ENCODE measurements at places on chromosomes 12 and 14. TPM values are rescaled to one million over a fixed set of nuclear protein-coding genes. Genes with fewer than 3 reads are reported as not detected.

DNA sequence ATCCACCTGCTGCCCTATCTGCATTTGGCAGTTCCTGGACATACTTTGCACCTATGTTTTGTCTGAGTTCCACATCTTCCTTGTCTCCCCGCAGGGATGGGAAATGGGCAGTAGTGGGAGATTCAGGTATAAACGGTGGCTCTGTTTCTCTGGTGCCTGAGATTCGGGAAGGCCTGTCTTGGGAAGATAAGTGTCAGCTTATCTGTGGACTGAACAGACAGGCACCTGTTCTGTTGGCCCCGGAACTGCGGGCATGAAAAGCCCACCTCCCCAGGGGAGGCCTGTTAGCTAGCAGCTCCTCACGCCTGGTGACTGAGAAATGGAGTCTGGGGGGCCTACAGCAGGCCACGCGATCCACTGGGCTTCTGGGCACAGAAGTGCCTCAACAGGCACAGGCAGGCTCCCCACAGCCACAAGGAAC, 5.8 kb downstream of the PHB2 start:
- H3K36me3 ChIP-seq, result peaks cover 42% of the 10 kb centered on the region
- no peak for DNase-seq
- peaks cover 51% of the 10 kb centered on the region for H3K4me1 ChIP-seq
- peak overlapping the region; percentile 46 for H3K4me3 ChIP-seq
- no peaks in the 10 kb centered on the region for H3K27me3 ChIP-seq

GRCh38 chr12:44143175-44143574, 307.3 kb downstream of the TMEM117 start:
- H3K27ac ChIP-seq, result no peak overlapping the region
- H3K36me3 ChIP-seq, result no peaks in the 10 kb centered on the region
- H3K4me1 ChIP-seq, result no peaks in the 10 kb centered on the region
- H3K27me3 ChIP-seq, result no peaks in the 10 kb centered on the region
- no peak overlapping the region for H3K4me3 ChIP-seq
- no peak for DNase-seq

DNA sequence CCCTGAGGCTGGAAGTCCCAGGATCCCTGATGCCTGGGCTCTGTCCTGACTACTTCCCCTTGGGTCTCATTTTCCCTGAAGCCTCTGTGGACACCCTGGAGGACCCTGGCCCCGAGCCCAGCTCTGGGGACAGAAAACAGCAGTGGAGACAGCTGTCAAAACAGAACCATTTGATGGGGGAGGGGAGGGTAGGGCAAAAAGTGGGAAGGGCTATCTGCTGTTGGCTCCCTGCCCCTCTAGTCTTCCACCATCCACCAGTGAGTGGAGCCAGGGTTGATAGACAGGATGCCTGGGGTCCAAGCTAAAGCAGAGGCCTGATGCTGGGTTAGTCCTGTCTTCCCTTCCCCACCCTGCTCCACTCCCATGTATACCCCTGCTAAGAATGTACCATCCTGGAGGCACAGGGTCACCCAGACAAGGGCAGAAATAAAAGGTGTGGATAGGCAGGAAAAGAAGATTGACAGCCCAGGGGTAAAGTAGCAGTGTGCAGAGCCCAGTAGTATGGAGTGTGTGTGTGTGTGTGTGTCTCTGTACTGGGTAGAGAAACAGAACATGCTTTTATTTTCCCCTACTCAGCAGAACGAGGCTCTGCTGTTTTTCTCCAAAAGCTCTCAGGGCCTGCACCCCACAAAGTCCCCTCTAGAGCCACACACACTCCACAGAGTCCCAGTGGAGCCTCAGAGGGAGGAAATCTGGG, 9.8 kb downstream of the ZNF385A start:
- H3K27me3 ChIP-seq, result no peaks in the 10 kb centered on the region
- no peak overlapping the region for H3K4me3 ChIP-seq
- DNase-seq, result no peak
- H3K36me3 ChIP-seq, result peaks cover 4% of the 10 kb centered on the region

DNA sequence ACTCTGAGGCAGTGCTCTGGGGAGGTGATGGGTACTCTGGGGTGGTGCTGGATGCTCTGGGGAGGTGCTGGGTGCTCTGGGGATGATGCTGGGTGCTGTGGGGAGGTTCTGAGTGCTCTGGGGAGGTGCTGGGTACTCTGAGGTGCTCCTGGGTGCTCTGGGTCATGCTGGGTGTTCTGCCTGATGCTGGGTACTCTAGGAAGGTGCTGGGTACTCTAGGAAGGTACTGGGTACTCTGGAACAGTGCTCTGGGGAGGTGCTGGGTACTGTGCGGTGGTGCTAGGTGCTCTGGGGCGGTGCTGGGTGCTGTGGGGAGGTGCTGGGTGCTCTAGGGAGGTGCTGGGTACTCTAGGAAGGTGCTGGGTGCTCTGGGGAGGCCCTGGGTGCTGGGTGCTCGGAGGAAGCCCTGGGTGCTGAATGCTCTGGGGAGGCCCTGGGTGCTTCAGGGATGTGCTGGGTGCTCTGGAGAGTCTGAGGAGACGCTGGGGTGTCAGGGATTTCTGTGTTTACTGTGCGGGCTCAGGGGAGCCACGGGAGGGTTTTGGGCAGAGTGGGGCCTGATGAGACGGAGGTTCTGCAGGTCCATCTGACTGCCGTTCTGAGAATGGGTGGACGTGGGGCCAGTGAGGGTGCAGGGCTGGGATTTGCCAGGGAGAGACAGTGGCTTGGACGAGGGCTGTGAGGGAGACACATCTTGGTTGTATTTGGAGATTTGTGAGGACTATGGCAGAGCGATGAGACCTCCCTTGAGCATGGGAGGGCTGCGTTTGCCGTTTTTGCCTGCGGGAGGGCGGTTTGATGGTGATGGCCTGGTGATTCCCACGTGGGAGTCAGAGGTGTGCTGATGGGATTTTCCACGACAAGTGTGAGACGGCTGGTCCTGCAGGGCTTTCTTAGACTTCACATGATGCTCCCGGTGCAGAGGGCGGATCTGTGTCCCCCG, 30.0 kb downstream of the MMP17 start:
- H3K4me3 ChIP-seq, result no peak overlapping the region
- peaks cover 10% of the 10 kb centered on the region for H3K27me3 ChIP-seq
- no peak for DNase-seq

- H3K4me3 ChIP-seq, result no peak overlapping the region
- H3K36me3 ChIP-seq, result no peaks in the 10 kb centered on the region
- no peaks in the 10 kb centered on the region for H3K27me3 ChIP-seq
- H3K4me1 ChIP-seq, result peaks cover 7% of the 10 kb centered on the region
- no peak for DNase-seq
Measured at GRCh38 chr12:80485222-80485987, 41.4 kb downstream of the PTPRQ start.

DNA sequence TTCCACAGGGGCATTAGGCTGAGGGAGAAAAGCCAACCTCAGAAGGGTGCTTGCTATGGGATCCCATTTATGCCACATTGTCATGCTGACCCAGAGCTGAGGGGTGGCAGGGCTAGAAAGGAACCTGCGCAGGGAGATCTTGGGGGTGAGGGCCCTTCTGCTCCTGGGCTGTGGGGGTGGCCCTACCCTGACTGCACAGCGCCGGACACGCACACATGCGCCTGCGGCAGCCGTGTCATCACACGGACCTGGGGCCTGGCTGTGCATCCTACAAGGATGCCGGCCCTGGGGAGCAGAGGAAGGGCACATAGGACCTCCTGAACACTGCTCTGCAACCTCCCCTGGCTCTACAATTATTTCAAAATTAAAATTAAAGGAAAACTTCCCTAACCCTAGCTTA, 6.9 kb downstream of the CDCA4 start:
- peaks cover 4% of the 10 kb centered on the region for H3K4me1 ChIP-seq
- H3K36me3 ChIP-seq, result peaks cover 25% of the 10 kb centered on the region
- no peaks in the 10 kb centered on the region for H3K27me3 ChIP-seq
- no peak overlapping the region for H3K4me3 ChIP-seq

DNA sequence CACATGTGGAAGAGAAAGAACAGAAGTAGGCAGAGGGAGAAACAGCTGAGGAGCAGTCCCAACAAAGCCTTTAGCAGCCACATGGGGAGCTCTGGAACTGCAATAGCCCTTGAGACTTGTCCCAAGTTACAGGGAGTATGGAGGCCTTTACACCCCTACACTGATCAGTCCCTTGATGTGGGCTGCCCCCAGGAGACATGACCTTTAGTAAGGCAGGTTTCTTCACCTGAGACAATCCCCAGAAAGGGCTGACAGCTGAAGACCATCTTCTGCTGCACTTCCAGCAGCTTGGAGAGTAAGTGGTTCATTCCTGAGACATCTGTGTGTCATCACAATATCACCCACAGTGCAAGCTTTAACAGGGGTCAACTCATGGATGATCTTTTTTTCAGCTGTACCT, 8.6 kb upstream of the SNAPC1 start:
- DNase-seq, result no peak
- H3K27ac ChIP-seq, result no peak overlapping the region
- H3K4me3 ChIP-seq, result no peak overlapping the region
- no peaks in the 10 kb centered on the region for H3K36me3 ChIP-seq
- H3K27me3 ChIP-seq, result no peaks in the 10 kb centered on the region

GRCh38 chr12:95859947-95860850, 1.4 kb downstream of the SNRPF start:
- peaks cover 38% of the 10 kb centered on the region for H3K36me3 ChIP-seq
- peaks cover 16% of the 10 kb centered on the region for H3K4me1 ChIP-seq
- H3K4me3 ChIP-seq, result peak overlapping the region; percentile 77
- no peak for DNase-seq

DNA sequence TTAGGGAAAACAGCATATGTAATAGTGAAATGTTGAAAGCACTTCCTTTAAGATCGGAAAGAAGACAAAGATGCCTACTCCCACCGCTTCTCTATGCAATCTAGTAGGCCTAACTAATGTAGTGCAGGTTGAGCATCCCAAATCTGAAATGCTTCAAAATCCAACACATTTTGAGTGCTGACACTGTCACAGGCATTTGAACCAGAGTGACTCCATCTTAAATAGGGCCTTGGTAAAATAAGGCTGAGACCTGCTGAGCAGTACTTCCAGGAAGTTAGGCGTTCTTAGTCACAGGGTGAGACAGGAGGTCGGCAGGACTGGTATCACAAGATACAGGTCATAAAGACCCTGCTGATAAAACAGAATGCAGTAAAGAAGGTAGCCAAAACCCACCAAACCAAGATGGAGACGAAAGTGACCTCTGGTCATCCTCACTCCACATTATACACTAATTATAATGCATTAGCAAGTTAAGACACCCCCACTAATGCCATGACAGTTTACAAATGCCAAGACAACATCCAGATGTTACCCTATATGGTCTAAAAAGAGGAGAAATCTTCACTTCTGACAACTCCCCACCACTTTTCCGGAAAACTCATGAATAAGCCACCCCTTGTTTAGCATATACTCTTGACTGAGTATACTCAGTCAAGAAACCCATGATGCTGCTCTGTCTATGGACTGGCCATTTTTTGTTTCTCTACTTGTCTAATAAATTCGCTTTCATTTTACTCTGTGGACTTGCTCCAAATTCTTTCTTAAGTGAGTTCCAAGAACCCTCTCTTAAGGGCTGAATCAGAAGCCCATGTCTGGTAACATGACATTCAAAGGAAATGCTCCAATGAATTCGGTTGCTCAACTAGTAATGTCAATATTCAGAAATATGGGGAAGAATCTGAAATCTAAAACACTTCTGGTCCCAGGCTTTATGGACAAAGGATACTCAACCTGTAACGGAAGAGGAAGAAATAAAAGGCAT, 47.1 kb upstream of the MTERF2 start:
- peaks cover 8% of the 10 kb centered on the region for H3K4me1 ChIP-seq
- no peak overlapping the region for H3K4me3 ChIP-seq
- H3K27ac ChIP-seq, result no peak overlapping the region
- H3K27me3 ChIP-seq, result no peaks in the 10 kb centered on the region
- H3K36me3 ChIP-seq, result no peaks in the 10 kb centered on the region

GRCh38 chr14:105487449-105487985, 831 bp downstream of the CRIP1 start:
- peak; percentile 88 for DNase-seq
- no peaks in the 10 kb centered on the region for H3K36me3 ChIP-seq
- H3K27me3 ChIP-seq, result no peaks in the 10 kb centered on the region
- peak overlapping the region; percentile 73 for H3K4me3 ChIP-seq
- peaks cover 52% of the 10 kb centered on the region for H3K4me1 ChIP-seq
- peak overlapping the region; percentile 91 for H3K27ac ChIP-seq

DNA sequence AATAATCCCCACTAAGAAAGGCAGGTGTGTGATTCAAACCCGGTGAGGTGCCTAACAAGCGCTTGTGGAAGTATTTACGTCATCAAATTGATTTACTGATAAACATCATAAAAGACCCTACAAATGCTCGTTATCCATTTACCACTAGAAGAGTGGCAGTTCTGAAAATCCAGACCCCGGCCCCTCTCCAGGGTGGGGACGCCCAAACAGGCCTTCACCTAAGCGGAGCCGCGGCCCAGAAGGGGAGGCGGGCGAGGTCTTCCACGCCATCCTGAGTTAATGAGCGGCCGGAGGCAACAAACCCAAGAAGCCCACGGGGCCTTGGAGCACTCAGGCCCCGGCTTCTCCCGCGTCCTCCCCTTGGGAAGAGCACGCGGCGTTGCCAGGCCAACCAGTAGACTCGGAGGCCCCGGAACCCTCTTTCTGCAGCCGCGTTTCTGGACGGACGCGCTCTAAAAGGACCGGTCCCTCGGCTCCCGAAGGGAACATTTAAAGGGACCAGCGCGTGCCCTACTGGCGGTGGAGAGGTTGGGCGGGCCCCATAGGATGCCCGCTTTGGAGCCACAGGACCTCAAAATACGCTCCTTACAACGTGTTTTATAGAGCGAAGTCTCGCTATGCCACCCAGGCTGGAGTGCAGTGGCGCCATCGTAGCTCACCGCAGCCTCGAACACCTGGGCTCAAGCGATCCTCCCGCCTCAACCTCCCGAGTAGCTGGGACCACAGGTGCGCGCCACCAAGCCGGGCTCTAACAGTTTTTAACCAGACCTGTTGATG, 3.5 kb downstream of the PTPN21 start:
- peaks cover 21% of the 10 kb centered on the region for H3K36me3 ChIP-seq
- H3K27ac ChIP-seq, result peak overlapping the region; percentile 49
- H3K27me3 ChIP-seq, result no peaks in the 10 kb centered on the region
- peak overlapping the region; percentile 69 for H3K4me3 ChIP-seq
- DNase-seq, result peak; percentile 90

DNA sequence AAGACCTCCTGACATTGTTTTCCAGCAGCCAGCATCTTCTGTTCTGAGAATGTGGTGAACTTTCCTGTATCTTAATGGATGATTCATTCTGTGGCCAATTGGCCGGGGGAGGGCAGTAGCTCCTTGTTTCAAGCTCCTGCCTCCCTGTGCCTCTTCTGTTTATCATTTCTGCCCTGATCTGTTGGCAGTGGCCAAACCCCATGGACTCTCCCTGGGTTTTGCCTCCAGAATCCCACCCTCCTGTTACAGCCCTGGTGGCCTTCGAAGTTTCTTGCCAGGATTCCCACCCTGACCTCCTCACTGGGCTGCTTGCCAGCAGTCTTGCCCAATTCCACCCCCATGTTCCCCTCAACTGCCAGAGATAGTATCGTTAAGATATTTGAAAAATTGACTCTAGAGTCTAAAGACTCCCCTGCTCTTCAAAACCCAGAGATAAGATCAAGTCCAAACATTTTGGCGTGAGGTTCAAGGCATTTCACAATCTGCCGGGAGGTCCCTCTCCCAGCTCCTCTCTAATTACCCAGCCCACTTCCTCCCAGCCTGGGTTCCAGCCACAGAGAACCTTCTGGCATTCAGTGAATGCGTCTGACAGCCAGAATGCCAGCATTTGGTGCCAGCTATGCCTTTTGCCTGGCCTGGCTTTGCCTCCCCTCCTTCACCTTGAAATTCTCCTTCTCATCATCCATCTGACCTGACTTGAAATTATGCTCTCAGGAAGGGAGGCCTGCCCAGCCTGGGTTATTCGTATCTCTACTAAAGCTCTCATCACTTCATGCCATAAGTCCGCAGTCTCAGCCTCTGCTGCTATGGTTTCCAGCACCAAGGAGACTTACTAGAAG, 37.7 kb upstream of the TXNRD1 start:
- H3K27me3 ChIP-seq, result no peaks in the 10 kb centered on the region
- H3K4me1 ChIP-seq, result peaks cover 24% of the 10 kb centered on the region
- DNase-seq, result peak; percentile 69

Gene CSRP2
- total RNA-seq, result 28.5 TPM

Gene HOXC12
- not detected for total RNA-seq

Data from upper lobe of right lung (tissue), 1 donor.